Natural killer cell (primary cell): ENCODE measurements at places on chromosomes 13 and 19. TPM values are rescaled to one million over a fixed set of nuclear protein-coding genes. Genes with fewer than 3 reads are reported as not detected.

FCHO1 gene
- 67.7 TPM for total RNA-seq

CFAP97D2 gene
- total RNA-seq, result 7.7 TPM

- H3K4me3 ChIP-seq, result no peak overlapping the region
- H3K27ac ChIP-seq, result no peak overlapping the region
- DNase-seq, result no peak
- H3K36me3 ChIP-seq, result no peaks in the 10 kb centered on the region
- H3K4me1 ChIP-seq, result no peaks in the 10 kb centered on the region
Observed at GRCh38 chr13:112059457-112060281, 7.3 kb upstream of the SOX1 start.

- H3K4me1 ChIP-seq, result peaks cover 29% of the 10 kb centered on the region
- no peaks in the 10 kb centered on the region for H3K27me3 ChIP-seq
- H3K4me3 ChIP-seq, result no peak overlapping the region
Observed at GRCh38 chr13:46296921-46297320, 85.2 kb downstream of the LRRC63 start.

GRCh38 chr13:41812237-41812636, 148.7 kb downstream of the VWA8 start:
- peak overlapping the region; percentile 79 for H3K27ac ChIP-seq
- DNase-seq, result no peak
- H3K4me3 ChIP-seq, result no peak overlapping the region
- peaks cover 7% of the 10 kb centered on the region for H3K36me3 ChIP-seq
- no peaks in the 10 kb centered on the region for H3K27me3 ChIP-seq
